ENCODE measurements at places on chromosomes 4 and X. TPM values are rescaled to one million over a fixed set of nuclear protein-coding genes. Genes with fewer than 3 reads are reported as not detected.

DNA sequence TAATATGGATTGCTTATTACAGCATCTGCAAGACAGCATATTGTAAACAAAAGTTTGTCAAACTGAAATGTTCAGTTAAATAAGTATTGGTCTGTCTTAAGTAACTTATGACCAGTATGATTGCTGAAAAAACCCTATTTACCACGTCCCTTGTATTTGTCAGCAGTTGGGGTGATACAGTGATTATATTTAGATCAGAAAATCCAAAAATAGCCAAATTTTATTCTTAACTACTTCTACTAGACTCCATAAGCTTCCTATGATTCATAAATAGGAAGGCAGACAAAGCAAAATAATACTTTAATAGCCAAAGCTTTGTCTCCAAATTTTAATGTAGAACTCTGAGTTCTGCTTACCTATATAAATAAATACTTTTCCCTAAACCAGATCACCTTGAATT lies 45.3 kb downstream of the TBCK start:
- DNase-seq, result no peak

GRCh38 chr4:73583666-73584065 lies 36.6 kb downstream of the RASSF6 start:
- no peak for DNase-seq

Gene EFHC2
- total RNA-seq, result not detected

DNA sequence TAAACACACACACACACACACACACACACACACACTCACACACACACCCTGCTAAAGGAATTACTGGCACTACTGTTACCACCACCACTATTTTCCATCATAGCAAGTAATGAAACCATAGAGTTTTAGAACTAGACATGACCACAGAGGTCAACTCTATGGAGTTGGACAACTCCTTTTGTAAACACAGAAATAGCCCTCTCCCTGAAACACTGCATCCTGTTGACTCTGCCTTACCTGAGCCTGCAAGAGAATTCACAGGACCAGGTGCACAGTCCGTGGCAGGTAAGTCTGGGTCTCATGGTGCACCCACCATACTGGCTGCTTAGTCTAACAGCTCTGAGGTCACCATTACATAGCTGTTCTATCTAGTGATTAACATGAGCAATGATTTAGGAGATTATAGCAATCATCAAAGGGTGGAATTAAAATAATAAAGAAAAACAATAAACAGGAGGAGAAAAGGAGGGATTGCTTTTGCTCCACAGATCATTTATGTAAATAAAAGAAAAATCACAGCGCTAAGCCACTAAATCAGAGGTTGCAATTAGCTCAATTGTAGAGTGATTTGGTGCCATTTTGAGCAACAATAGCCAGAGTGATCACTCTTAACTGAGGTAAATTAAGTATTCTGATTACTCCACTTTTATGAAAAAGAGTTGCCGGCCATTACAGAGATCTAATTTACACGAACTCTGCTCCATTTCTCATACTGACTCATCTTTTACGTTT lies 340.0 kb upstream of the RASGEF1B start:
- no peak for DNase-seq

Gene CORIN
- 4.4 TPM for total RNA-seq

- DNase-seq, result no peak
These were observed 15.6 kb downstream of the PGK1 start for GRCh38 chrX:78119521-78120227.

DNA sequence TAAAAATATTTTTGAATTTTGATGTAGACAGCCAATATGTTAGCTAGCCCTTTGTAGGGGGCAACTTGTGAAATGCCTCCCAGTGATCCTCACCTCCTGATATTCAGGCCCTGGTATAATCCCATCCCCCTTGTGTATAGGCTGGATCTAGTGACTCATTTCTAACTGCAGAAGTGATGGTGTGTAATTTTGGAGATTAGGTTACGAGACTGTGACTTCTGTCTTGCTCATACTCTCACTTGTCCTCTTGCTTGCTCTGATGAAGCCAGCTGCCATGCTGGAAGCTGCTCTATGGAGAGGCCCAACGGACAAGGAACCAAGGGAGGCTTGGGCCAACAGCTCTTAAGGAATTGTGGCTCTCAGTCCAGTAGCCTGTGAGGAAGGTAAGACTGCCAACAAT lies 61.7 kb downstream of the GPR82 start:
- no peak for DNase-seq

GRCh38 chr4:180665994-180666824 lies 1577.0 kb upstream of the TENM3 start:
- DNase-seq, result no peak

Gene CTAG1B
- total RNA-seq, result not detected

DNA sequence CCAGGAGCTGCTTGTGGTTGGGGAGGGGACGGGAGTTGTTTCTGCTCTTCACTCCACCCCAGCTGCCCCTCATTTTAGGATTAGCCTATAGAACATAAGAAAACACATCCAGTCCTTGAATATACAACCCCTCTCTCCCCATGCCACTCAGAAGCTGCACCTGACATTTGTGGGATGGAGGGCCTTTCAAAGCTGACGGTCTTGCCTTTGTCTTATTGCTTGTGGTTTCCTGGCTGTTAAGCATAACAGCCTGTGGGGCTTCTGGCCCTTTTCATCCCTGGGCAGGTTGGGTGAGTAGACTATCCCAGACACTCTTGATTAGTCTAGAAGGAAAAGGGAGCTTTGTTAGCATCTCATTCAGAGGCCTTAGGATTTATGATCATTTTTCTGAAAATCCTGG lies 407.6 kb upstream of the BOD1L1 start:
- no peak for DNase-seq

DNA sequence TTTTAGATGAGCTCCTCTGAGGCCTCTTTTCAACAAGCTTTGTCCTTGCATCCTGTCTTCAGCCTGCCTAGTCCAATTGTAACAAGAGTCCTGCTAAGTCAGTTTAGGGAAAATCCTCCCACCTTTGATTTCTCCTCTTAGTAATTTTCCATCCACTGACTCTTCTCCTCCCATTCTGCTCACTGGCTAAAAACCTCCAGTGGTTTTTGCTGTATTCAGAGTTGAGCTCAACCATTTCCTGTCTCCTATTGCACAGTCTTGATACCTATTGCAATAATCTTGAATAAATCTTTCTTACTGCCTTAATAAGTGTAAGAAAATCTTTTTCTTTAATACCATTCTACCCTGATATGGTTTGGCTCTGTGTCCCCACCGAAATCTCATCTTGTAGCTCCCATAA lies 117.8 kb upstream of the ENPP6 start:
- no peak for DNase-seq

DNA sequence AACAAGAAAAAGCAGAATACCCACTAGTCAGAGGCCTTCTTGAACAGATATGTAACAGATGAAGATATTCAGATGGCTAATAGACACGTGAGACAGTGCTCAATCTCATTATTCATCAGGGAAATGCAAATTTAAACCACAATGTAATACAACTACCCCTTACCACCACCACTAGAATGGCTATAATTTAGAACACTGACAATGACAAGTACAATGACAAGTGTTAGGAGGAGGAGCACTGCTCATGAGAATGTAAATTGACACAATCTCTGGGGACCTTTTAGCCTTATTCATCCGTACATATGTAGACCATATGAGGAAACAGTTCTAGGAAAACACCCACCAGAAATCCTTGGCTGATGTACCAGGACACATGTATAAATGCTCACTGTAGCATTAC lies 13.1 kb downstream of the ZNF81 start:
- no peak for DNase-seq

Gene SMIM31
- total RNA-seq, result not detected

Gene DUSP9
- total RNA-seq, result 0.77 TPM

All from chondrocyte (in vitro differentiated cells).